Mucosa of gallbladder (tissue), 1 donor: ENCODE measurements at places on chromosomes 1 and 21. TPM values are rescaled to one million over a fixed set of nuclear protein-coding genes. Genes with fewer than 3 reads are reported as not detected.

GRCh38 chr1:169048043-169048442, 58.4 kb upstream of the ATP1B1 start:
- DNase-seq, result peak; percentile 32

GRCh38 chr21:46361935-46362334, 38.0 kb downstream of the PCNT start:
- no peak for DNase-seq

DNA sequence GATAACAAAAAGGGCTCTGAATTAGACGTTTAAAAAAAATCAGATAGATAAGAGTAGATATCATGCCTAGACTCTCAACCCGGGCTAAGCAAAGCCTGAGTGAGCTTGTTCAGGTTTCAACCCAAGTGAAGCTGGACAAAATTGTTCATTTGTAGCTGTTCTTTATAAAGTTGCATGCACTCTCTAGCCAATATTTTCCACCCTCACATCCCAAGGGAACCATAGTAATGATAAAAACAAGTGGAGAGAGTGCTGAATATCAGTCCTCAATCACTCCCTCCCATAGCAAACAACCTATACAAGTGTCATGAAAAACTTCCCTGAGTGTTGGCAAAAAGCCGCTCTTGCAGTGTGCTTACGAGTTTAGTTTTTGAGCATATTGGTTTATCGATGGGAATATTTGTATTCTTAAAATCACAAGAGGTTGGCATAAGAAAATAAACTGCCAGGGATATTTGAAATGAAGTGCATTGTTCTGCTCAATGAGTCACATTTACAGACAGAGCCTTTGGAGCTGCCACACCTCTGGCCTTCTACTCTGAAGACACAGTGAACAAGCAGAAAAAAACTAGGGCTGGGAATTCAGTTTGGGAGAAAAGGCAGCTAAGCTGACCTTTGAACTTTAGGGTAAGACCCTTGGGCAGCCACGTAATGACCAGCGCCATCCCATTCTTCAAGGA, 2.2 kb upstream of the CLCA2 start:
- no peak for DNase-seq

TRPM2 gene
- total RNA-seq, result 13.8 TPM

PGLYRP3 gene
- not detected for total RNA-seq

RGS1 gene
- total RNA-seq, result 147 TPM
